ENCODE measurements at places on chromosomes 2 and 18.

- DNase-seq = no peak
These were observed 159.2 kb downstream of the BCL2 start for GRCh38 chr18:63160172-63160995.

GRCh38 chr2:25088817-25089516 is 47.1 kb downstream of the EFR3B start:
- DNase-seq = no peak

DNA sequence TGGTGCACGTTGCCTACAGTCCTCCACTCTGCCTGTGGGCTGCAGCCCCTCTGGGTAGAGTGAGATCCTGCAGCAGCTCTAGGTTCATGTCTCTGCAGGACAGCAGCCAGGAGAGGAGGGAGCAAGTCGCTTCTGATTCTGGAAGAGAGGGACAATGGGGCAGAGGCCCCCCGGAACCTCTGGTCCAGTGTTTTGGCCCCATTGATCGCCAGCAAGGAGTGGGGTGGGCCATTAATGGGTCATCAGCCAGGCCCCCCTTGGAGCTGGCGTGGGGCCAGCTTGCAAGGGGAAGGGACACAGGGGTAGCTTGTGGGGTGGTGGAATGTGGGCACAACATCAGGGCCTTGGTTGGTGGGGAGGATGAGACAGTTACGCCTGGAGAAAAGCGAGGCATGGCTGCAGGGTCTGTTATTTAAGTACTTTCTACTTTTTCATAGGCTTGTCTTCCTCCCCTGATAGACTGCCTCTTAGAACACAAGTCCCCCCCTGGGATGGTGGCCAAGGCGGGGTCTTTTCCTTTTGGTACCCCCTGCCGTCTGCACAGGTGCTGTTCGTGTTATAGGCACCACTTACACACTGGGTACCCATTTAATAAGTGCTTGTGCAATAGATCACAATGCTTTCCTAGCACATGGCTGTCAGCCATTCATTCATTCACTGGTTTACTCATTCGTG is 44.6 kb downstream of the INHBB start:
- DNase-seq = no peak

DNA sequence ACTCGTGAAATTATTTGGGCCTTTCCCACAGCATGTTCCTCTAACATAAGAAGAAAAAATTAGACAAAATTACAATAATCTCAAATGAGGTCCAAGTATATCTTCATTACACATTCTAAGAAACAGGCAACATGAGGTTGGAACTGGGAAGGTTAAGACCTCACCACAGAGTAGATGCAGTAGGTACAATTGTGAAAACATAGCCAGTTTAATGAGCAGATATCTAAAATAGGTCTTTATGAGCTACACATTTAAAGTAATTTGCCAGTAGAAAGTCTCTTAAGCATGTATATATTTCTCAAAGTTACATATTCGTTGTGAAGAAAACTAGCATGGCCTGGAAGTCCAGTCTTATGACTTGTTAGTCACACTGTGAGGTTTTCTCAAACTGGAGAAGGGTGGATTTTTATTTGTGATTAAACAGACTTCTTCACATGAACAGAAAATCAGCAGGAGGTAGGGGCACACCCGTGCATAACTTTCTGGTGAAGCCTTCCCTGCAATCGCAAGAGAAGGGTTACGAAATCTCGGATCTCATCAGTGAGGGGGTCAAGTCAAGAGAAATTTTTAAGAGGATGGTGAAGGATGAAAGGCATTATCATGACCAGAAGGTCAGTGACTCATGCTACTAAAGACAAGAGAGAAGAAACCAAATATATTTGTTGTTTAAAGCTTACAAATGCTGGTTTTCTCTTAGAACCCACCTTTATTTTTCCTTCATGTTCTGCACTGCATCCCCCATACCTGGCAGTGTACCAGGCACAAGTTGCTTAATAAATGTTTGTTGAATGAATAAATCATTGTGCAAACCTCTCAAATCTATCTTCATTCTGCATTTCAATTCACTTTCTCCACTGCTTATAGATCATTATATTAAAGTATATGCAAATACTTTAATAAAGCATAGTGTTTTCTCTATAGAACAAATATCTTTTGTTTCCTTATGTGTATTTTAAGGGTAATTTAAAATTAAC is 5.1 kb upstream of the RAB27B start:
- no peak for DNase-seq

- no peak for DNase-seq
These were observed 77.6 kb upstream of the FOXI3 start for GRCh38 chr2:88530081-88530480.

GRCh38 chr18:57846258-57846657 is 43.1 kb upstream of the ATP8B1 start:
- no peak for DNase-seq

DNA sequence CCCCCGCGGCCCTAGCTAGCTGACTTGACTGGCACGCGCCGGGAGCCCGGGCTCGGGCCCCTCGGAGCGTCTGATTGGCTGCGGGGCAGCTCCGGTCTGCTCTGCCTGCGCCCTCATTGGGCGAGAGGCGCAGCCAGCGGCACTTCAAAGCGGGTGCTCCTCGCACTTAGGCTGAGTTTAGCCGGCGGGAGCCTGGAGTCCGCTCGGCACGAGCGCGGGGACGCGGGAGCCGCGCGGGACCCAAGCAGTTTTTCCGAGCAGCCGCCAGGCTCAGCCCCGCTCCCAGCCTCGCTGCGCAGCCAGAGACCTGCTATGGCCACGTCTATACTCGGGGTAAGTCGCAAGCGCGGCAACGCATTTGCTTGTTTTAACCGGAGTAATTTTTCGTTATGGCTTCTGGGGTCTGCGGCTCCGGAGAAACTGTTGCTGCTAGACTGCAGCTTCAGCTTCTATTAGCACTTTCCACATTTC is at the start of gene SP9:
SP9 (plus strand) TSS at position 174 of the 471 bp plus-strand sequence; CDS start at position 313, 139 bp downstream.
- DNase-seq = no peak

GRCh38 chr2:168169097-168169745 is 78.2 kb downstream of the STK39 start:
- DNase-seq = no peak

GRCh38 chr2:9952856-9953503 is 1.5 kb downstream of the GRHL1 start:
- no peak for DNase-seq

DNA sequence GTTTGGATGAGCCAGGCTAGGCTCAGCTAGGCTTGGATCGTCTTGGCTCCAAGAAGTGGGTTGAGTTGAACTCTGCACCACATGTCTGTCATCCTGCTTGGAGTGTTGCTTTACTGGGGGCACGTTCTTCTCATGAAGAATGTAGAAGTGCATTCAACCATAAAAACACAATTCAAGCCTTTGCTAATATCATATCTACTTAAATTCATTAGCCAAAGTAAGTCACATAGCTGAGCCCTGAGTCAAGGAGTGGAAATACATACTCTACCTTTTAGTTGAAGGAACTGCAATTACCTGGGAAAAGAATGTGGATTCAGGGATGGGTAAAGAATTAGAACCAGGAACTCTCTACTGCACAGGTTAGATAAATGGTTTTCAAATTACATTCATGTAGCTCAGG is 360.4 kb upstream of the KCNH7 start:
- DNase-seq = no peak

GRCh38 chr2:239253701-239254436 is 147.0 kb downstream of the HDAC4 start:
- DNase-seq = no peak

- no peak for DNase-seq
These were observed 39.9 kb downstream of the CYRIA start for GRCh38 chr2:16625759-16626158.

- peak; percentile 17 for DNase-seq
These were observed 8.5 kb downstream of the IRS1 start for GRCh38 chr2:226791056-226791486.

DNA sequence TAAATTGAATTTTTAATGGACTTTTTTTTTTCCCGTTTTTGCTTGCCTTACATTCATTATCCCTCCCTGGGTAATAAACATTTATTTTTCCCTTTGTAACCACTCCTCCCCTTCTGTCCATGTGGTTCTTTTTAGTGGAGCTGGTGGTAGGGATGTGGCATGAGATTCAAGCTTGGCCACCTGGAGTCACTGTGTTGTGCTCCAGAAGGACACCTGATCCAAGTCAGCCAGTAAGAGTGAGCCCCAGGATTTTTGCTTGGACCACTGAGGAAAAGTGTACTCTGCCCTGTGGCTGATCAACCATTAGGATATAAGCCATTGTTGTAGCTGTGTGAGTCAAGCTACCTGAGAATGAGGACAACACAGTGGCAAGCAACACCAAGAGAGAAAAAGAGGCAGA is 11.1 kb upstream of the ACTR3 start:
- no peak for DNase-seq

DNA sequence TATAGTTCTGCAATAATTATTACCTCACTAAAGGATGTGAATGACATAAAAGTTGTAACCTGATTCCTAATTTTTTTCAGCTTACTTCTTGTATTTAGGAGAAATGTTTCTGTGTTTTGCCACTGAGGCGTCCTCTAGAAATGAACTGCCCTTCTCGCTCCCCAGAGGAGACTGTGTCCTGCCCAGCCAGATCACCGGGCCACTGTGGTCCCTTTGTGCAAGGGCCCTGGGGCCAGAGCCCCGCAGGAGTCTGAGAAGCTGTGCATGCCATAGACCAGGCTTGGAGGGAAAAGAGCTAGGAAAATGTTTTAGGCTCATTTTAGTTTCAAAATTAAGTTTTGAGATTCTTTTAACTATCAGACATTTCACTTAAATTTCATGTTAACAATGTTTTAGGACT is 31.1 kb upstream of the LDLRAD4 start:
- no peak for DNase-seq

DNA sequence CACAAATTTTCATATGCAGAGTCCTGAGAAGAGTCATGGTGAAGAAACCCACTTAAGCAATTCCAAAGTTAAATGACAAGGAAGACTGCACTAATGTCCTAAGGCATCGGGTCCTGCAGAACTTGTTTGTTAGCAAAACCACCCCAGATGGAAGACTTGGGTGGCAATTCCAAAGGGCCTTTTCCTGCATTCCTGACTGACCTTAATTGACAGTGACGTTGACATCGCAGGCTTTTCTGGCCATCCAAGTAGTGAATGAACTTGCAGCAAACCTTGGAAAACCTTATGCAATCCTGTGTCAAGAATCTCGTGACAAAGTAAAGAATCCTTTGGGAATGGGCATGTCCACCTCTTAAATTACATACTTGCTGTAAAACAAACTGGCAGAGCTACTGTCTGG is 112.5 kb upstream of the SH3BP4 start:
- no peak for DNase-seq

DNA sequence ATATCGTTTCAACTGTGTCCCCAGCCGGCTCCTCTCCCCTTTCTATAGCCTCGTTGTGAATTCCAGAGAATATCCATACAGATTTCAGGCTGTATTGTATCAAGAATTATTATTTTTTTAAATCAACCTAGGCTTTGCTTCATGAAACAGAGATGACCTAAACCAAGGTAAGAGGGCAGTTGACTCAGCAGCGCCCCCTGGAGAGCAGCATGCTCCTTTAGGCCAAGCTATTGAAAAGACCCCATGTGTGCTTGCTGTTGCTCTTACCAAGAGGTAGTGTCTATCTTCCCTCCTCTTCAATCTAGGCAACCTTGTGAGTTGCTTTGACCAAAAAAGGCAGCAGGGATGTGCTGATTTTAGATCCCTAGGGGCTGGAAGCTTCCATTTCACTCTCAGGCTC is 426.7 kb upstream of the SMIM21 start:
- DNase-seq = no peak

DNA sequence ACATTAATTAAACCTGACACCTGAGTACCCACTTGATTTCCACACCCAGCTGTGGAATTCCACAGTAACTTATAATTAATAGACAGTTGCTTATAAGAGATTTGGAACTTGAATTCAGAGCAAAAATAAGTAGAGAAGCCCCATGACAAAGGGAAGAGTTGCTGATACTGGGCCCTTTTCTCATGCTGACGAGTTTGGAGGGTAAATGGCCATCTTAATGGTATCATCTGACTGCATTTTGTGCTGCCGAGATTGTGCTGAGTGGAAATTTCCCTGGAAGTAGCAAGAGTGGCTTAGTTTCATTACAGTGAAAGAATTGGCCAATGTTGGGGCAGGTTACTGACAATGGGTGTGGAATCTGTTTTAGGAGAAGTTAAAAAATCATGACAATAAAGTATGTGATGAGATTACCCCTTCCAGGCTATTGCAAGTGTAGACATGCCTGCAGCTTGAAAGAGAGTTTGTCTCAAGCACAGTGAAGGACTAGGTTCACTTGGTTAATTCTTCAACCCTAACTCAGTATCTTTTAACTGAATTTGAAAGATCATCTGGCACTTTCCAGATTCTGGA is 49.9 kb downstream of the VSNL1 start:
- DNase-seq = no peak

DNA sequence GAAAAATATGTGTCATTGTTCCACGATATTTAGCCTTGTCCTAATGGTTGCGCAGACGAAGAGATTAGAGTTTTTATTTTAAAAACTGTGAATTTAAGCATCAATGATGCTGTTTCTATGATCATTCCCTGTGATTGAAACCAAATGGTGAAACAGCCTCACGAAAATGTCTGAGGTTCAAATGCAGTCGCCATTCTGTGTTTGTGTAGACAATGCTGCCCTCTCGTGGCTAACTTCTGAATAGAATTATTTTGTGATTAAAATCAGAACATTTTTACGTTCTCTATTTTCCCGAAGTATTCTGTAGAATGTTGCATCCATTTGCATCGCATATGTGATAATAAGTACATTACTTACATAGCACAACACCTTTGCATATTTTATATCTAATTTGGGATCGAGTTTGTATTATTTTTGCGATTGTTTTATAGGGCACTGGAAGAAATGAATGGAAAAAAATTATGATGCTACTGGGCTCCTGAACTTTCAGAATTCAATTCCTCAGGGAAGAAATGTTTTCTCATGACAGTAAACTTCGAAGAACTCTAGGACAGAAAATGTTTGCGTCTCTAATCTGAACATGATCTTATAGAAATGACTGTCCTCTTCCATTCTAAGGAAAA is 54.8 kb upstream of the CREB1 start:
- no peak for DNase-seq

GRCh38 chr2:237714690-237715458 is 83.7 kb upstream of the RBM44 start:
- DNase-seq = no peak

DNA sequence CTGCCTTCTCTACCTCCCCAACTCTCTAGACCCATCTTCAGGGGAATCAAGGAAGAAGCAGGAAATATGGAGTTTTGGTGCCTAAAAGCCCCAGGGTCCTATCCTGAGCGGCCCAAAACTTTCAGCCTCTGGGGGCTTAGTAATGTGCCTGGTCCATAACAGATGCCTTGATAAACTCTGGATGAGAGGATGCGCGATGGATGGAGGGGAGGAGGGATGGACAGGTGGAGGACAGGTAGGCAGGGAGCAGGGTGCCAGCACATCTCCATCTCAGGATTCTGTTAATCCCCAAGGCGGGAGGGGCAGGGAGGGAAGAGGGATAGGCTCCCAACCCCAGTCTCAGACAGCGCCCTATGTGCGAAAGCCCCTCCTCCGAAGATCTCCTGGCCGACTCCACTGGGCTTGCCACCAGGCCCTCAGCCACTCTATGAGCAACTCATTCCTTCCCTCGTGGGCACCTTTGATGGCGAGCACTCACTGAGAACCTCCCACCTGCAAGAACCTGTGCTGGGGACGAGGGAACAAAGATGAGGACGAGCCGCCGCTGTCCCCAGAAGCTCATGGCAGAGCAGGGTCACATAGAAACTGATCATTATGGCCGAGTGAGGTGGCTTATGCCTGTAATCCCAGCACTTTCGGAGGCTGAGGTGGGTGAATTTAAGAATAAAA is 23.1 kb downstream of the HS1BP3 start:
- no peak for DNase-seq

All from activated CD8-positive, alpha-beta memory T cell treated with anti-CD3 and anti-CD28 coated beads for 1 hour (primary cell).